Glomerular endothelial cell (primary cell): ENCODE measurements at places on chromosomes 7 and 10.

GRCh38 chr7:131322061-131322460 is 5.6 kb upstream of the MKLN1 start:
- no peak for DNase-seq

DNA sequence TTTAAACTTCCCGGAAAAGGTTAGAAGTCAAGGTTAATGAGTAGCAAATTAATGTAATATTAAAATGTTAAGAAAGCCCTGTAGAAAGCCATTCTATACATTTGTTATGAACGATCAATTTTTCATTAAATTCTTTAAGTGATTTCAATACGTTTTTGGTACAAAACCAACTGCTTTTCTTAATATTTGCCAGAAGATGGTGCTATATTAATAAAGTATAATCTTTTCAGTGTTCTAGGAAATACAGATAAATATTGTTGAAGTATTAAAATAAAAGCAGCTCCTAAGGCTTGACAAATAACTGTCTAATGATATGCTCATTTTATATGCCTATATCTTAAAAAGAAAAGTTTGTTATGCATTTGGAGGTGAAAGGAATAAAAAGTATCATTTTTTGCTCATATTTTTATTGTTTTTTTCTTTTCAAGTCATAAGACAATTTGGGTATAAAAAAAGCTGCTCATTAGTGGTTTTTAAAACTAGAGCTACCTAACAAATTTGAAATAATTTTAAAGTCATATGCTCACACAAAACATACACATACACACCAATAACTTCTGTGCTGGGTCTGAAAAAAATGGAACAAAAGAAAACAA is 130.3 kb upstream of the POT1 start:
- no peak for DNase-seq

DNA sequence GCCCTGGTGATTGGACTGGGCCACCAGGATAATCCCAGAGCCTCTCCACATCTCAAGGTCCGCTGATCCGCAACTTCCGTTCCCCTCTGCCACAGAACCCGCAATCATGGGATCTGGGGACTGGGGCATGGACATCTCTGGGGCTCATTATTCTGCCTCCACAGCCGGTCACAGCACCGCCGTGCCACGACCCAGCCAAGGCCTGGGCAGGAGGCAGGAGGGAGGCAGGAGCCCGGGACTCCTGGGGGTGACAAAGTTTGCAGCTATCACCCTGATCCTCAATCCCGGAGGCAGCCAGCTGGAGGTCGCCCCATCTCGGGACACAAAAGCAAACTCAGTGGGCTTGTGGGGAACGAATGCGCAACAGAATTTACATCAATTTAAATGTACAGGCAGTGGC is 42.9 kb upstream of the TNRC18 start:
- no peak for DNase-seq

DNA sequence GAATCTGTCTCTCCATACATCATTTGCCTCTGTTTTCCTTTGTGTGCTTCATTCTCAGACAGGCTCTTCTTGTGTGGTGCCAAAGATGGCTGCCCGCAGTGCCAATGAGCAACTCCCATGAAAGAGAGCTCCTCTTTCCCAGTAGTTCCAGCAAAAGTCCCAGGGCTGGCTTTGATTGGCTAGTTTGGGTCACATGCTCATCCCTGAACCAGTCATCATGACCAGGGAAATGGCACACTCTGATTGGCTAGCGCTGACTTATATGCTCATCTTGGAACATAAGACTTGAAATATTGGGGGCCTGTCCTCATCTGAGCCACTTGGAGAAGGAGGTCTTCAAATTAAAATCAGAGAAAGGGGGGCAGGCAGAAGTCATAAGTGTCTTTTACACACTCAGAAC is 112.7 kb downstream of the CDH23 start:
- DNase-seq: no peak

- no peak for DNase-seq
Measured at GRCh38 chr10:78777466-78777865, 291.3 kb upstream of the ZMIZ1 start.

GRCh38 chr7:93301736-93302135 is 69.6 kb downstream of the VPS50 start:
- no peak for DNase-seq

DNA sequence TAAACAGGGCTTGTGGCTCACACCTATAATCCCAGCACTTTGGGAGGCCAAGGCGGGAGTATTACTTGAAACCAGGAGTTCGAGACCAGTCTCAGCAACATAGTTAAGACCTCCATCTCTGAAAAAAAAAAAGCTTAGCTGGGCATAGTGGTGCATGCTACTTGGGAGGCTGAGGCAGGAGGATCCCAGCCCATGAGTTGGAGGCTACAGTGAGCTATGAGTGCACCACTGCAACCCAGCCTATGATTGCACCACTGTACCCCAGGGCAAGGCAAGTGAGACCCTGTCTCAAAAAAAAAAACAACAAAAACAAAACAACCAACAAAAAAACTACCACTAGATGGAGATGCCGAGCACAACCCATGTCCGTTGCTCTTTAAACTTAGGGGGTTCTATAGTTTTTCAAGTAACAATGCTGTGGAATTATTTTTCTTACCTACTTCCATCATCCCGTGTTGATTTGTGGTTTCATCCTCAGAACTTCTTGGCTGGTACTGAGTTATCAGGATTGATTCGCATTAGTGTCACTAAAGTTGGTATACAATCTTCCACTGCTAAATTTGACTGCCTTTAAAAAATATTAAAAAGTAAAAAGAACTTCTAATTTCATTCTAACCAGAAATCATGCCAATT is 12.2 kb upstream of the REPIN1 start:
- no peak for DNase-seq

- no peak for DNase-seq
Measured at GRCh38 chr10:12973149-12973718, 28.3 kb downstream of the CCDC3 start.

- DNase-seq: no peak
Measured at GRCh38 chr7:126083014-126083413, 1153.4 kb upstream of the POT1 start.

GRCh38 chr7:27174874-27175625 is 930 bp upstream of the HOXA10 start:
- no peak for DNase-seq

- no peak for DNase-seq
Measured at GRCh38 chr7:14020339-14020900, 31.0 kb upstream of the ETV1 start.

- no peak for DNase-seq
Measured at GRCh38 chr7:86980223-86980622, 79.2 kb downstream of the ELAPOR2 start.

DNA sequence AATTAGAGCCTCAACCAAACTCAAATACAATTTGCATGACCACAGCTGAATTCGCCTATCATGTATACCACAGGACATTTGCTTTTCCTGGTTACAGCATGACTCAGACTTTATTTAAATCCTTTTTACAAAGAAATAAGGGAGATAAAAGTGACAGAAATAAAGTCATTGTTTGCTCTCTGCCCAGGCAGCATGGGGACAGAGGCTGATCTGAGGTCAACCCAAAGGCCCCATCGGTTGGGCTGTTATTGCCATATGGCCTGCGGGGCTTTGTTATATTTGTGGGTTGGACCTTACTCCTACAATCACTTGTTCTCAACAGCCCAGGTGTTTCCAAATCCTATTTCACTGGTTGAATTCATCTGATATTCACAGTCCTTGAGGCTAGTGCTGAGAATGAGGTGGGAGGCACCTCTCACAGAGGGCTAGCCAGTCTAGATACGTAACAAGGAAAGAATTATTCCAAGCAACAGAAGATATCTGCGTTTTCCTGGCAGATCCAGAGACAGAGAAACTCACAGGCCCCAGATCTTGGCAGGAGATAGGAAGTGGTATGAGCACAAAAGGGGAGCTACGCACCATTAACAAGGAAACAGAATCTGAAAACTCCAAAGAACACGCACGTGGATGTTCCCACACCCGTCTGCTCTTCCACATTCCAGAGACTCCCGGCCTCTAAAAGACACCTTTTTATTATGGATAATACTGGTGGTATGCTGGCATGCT is 117.3 kb downstream of the HIPK2 start:
- DNase-seq: no peak

DNA sequence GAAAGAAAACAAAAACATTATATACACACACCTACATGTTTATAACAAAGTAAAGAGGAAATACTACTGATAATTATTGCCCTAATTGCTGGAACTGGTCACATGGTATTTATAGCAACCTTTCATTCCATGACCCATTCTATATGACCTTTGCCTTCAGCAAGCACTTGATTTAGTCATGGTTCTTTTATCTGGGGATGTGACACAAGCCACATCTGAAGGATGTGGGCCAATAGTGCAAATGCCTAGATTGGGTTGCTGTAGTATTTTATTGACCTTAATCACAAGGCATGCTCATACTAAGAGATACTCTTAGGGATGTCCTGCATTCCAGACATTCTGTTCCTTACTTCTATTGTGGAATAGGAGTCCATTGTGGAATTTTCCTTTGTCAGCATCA is 723.5 kb upstream of the POM121L12 start:
- no peak for DNase-seq

GRCh38 chr10:78996792-78997129 is 72.0 kb upstream of the ZMIZ1 start:
- no peak for DNase-seq

- DNase-seq: no peak
Measured at GRCh38 chr10:33559105-33559504, 224.6 kb upstream of the NRP1 start.

- no peak for DNase-seq
Measured at GRCh38 chr7:77262316-77262715, 62.7 kb upstream of the FGL2 start.

- DNase-seq: no peak
Measured at GRCh38 chr10:61933859-61934555, 32.5 kb downstream of the ARID5B start.

- no peak for DNase-seq
Measured at GRCh38 chr7:84848219-84848973, 338.5 kb downstream of the SEMA3D start.

DNA sequence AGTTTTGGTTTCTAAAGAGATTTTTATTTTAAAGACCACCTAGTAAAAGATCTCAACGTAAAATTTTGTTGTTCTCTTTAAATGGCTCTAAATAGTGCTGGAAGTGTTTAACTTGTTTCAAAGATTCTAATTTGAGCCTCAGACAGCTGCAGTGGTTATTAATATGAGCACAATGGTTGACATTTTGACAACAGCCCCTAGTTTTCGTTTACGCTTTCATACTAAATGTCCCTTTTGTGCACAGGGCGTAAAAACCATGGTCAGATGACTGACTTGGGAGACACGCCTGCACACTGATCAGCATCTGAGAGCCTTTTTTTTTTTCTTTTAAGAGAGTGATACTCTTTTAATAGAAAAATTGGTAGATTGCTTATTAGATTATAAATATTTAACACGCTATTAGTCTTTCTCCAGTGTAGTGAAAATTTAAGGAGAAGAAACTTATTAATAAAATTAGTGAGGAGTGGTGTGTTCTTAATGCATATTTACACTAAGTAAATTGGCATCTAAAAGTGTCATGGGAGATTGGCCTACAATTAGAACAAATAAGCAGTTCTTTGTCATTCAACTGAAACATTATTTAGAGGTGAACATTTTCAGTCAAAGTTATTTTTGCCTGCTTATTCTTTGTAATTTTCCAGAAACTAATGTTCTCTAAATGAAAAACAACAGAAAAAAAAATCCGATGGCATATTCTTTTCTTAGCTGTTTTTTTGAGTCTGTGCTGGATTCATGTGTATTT is 182.8 kb upstream of the PHYHIPL start:
- no peak for DNase-seq

- DNase-seq: no peak
Measured at GRCh38 chr10:78778444-78779338, 290.1 kb upstream of the ZMIZ1 start.

DNA sequence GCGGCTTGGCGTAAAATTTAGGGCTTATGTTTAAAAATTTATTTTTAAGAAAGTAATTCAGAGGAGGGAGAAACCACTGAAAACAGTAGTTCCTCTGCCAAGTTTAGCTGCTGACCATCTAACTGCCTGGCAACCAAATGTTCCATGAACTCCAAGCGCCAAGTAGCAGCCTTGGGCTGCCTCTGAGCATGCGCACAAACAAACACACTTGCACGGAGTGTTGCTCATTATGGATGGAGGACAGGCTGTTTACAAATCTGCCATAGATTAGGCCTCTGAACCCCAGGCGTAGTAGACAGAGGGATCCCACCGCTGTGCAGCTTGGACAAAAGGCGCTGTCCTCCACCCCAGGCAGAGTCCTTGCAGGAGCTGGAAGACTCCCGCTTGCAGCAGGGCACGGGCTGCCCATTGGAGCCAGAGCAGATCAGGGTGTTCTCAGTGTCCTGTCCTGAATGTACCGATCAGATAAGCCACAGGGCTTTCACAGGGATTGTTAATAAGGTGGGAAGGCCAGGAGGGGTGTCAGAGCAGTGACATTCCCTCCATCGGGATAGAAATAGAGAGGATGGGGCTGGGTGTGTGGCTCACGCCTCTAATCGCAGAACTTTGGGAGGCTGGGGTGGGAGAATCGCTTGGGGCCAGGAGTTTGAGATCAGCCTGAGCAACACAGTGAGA is 47.7 kb upstream of the LYZL1 start:
- no peak for DNase-seq

- DNase-seq: no peak
Measured at GRCh38 chr7:141320287-141320686, 230.9 kb upstream of the AGK start.

- no peak for DNase-seq
Measured at GRCh38 chr7:121341933-121342332, 13.1 kb downstream of the WNT16 start.

- DNase-seq: no peak
Measured at GRCh38 chr7:45048748-45049147, 40.0 kb downstream of the NACAD start.

DNA sequence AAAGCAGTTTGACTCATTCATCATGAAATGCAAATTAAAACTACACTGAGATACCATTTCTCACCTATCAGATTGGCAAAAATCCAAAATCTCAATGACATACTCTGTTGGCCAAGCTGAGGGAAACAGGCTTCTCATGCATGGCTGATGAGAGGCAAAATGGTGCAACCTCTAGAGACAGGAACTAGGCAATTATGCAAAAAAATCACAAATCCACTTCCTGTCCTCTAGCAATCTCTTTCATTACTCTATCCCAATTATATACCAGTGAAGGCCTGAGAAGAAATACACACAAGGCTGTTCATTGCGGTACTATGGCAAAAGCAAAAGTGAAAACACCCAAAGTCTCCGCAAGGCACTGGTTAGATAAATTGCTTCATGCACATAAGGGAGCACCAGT is 25.9 kb upstream of the PTPRN2 start:
- no peak for DNase-seq

DNA sequence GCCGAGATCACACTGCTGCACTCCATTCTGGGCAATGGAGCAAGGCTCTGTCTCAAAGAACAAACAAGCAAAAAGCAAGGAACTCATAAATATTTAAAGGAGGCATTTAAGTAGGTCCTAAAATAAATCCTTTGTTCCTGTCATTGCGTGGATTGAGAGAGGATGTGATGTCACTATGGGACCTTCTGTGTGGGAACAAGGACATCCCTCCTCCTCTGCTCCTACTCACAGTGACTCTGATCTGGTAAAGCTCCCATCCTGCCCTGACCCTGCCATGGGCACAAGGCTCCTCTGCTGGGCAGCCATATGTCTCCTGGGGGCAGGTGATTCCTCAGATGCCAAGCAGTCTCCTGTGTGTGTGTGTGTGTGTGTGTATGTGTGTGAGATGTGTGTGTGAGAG is 74.1 kb upstream of the PRSS58 start:
- DNase-seq: no peak
